ENCODE measurements at places on chromosomes 3 and 15. TPM values are rescaled to one million over a fixed set of nuclear protein-coding genes. Genes with fewer than 3 reads are reported as not detected.

The CCR5 gene
- 0.27 TPM for polyA plus RNA-seq

The TUSC7 gene
- polyA plus RNA-seq: not detected

The SLC22A14 gene
- polyA plus RNA-seq: not detected

- H3K4me1 ChIP-seq: no peaks in the 10 kb centered on the region
- peaks cover 11% of the 10 kb centered on the region for H3K27me3 ChIP-seq
- no peak overlapping the region for H3K27ac ChIP-seq
- DNase-seq: no peak
- peaks cover 10% of the 10 kb centered on the region for H3K36me3 ChIP-seq
These were observed 17.5 kb upstream of the ALDH1A3 start for GRCh38 chr15:100862162-100862561.

- DNase-seq: no peak
- peaks cover 14% of the 10 kb centered on the region for H3K27me3 ChIP-seq
- peaks cover 6% of the 10 kb centered on the region for H3K4me1 ChIP-seq
- no peak overlapping the region for H3K4me3 ChIP-seq
- no peaks in the 10 kb centered on the region for H3K36me3 ChIP-seq
These were observed 81.7 kb upstream of the TLE3 start for GRCh38 chr15:70179309-70179892.

DNA sequence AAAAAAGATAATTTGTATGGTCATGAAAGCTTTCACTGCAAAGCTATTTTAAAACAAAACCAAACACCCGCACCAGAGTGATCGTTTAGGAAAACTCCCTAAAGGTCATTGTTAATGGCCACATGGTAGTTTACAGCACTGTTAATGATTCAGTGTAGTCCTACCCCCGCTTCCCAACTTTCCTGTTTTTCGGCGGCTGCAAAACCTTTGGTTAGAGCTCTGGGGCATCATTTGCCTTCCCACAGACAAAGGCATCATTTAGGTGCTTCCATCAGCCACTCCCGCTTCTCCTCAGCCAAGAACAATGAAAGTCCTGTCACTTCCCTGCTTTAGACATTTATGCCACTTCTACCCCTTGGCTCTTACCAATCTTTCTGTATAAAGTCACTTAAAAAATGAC, 10.6 kb downstream of the MELTF start:
- H3K4me3 ChIP-seq: no peak overlapping the region
- H3K36me3 ChIP-seq: no peaks in the 10 kb centered on the region
- DNase-seq: no peak
- no peaks in the 10 kb centered on the region for H3K27me3 ChIP-seq

GRCh38 chr3:45852828-45853227, 10.9 kb upstream of the LZTFL1 start:
- no peak overlapping the region for H3K27ac ChIP-seq
- H3K36me3 ChIP-seq: no peaks in the 10 kb centered on the region
- H3K4me3 ChIP-seq: no peak overlapping the region
- H3K4me1 ChIP-seq: peaks cover 24% of the 10 kb centered on the region
- H3K27me3 ChIP-seq: peaks cover 15% of the 10 kb centered on the region

GRCh38 chr3:157572559-157573270, 69.5 kb upstream of the VEPH1 start:
- DNase-seq: no peak
- no peaks in the 10 kb centered on the region for H3K4me1 ChIP-seq
- H3K27ac ChIP-seq: no peak overlapping the region
- no peaks in the 10 kb centered on the region for H3K36me3 ChIP-seq
- peaks cover 4% of the 10 kb centered on the region for H3K27me3 ChIP-seq
